ENCODE measurements at places on chromosomes 4 and X.

GRCh38 chr4:114040319-114041116 is 61.1 kb upstream of the ARSJ start:
- DNase-seq = no peak

DNA sequence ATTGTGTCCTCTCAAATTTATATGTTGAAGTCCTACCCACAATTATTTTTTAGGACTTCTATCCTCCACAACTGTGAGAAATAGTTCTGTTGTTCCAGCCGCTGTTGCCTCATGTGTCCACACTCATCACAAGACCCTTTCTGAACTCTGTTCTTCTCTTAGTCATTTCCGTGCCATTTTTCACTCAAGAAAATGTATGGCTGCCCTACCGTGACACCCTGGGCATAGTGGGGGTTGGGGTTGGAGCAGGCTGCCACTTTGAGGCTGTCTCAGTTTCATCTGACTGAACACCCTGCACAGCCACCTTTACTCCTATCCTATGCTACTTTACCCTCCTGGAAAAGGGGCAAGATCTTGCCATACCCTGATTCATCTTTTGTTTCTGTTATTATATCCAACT is 319.1 kb downstream of the TENM3 start:
- no peak for DNase-seq

GRCh38 chrX:41035582-41035981 is 49.7 kb upstream of the USP9X start:
- no peak for DNase-seq

GRCh38 chr4:184167576-184167975 is 50.1 kb downstream of the ENPP6 start:
- no peak for DNase-seq

- DNase-seq = no peak
Measured at GRCh38 chr4:180947425-180947824, 1295.8 kb upstream of the TENM3 start.

DNA sequence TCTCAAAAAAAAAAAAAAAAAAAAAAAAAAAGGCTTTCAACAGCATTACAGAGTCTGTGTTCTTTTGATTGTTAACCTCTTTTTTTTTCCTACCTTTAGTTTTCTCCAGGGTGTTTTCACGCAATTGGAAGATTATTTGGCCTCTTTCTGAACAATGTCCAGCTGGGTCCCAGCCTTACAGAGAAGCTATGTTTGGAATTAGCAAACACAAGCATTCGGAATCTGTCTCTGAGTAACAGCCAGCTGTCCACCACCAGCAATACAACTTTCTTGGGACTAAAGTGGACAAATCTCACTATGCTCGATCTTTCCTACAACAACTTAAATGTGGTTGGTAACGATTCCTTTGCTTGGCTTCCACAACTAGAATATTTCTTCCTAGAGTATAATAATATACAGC is 13.3 kb downstream of the TLR3 start:
- DNase-seq = no peak

DNA sequence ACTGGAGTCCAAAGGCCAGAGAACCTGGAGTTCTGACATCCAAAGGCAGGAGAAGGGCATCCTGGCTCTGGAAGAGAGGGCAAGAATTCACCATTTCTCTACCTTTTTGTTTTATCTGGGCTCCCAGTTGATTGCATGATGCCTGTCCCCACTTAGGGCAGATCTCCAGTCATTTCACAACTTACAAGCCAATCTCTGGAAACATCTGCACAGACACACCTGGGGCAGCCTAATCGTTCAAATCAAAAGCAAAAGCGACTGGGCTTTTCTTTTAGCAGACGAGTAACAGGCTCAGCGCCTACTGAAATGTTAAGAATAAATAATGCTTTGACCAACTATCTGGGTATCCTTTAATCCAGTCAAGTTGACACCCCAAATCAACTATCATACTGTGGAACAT is 136.0 kb upstream of the NPY2R start:
- no peak for DNase-seq

DNA sequence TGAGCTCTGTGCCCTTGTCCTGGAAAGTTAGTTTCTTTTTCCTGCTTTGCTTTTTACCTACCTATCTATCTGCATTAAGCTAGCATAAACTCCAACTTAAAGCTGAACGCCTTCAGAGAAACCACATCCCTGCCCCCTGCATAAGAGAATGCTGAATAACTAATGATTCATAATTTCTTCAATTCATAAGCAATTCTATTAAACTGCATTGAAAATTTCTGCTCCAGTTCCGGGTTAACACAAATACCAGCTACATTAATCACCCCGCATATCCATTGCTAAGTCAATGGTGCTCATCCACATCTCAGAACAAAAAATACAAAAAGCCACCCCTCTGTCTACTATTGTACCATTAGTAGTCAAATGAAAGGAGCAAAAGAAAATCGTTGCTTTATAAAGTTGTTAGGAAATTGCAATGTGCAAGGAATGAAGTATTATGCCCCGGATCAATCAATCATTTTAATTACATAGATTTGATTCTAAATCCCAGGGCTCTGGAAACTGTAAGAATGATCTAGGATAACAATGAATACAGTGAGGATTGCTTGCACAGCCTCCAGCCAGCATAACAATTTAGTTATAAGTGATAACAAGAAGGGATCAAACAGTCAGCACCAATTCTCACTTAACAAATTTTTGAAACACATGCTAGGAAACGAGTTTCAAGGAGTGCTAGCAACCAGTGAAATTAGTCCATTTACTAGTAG is 106.8 kb downstream of the ELOVL6 start:
- DNase-seq = no peak

GRCh38 chrX:39895218-39896110 is 202.3 kb downstream of the BCOR start:
- no peak for DNase-seq

- no peak for DNase-seq
Measured at GRCh38 chrX:73398185-73398914, 48.5 kb upstream of the CDX4 start.

DNA sequence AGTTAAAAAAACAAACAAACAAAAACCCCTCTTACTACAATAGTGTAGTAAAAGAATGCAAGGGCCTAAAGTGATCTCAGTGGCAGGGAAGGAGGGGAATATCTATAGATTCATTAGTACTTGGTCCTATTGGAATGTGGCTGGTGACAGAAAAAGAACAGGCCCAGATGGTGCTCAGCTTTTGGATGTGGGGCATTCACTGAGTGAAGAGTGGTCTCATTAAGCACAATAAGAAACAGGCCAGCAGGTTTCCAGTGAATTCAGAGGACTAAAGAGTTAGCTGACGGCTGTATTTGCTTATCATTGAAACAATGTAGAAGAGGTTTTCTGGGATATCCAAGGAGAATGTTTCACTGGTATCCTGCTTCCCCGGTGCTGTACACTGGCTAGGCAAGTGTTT is 243.8 kb upstream of the HHIP start:
- no peak for DNase-seq

- no peak for DNase-seq
Measured at GRCh38 chrX:67544281-67545035, 637 bp downstream of the AR start.

- no peak for DNase-seq
Measured at GRCh38 chr4:175339100-175339707, 421.0 kb downstream of the ADAM29 start.

DNA sequence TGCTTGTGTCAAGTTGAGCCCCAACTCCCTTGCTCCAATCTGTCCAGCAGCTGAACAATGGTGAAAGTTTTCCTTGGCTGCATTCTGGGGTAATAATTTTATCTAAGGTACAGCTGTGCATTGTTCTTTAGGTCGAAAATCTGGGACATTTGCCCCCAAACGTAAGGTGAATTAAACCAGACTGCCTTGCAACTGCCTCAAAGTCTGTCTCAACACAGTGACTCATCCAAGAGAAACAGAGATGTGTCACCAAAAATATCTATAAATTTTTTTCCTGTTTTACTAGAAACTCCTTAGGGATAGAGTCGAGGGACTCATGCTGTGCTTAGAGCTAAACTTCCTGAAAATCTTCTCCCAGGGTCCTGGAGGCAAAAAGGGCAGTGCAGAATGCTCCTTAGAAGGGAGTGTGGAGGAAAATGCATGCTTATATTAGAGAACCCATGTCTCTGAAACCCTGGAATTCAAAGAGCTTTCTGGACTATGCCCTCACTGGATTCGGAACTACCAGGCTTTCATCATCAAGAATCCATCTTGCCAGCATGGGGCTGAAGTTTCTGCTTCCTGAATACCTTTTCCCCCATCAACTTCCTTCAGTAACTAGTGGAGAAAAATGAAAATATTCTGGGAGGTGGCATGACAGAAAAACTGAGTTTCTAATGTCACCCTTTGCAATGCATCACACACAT is 115.7 kb downstream of the PALLD start:
- no peak for DNase-seq

DNA sequence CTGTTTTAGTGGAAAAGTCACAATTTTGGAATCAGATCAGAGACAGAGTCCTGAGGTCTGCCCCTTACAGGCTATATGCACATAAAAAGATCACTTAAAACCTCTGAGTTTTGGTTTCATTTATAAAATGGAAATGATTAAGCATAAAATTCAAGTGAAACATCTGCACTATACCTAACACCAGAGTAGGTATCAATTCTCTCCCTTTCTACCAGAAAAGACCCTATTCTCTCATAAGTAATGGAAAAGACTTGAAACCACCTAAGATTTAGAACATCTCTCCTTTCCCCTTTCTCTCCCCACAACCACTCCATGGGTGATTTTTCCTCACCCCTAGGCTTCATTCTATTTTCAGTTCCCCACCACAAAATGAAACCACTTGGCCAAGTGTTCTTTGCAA is 907 bp downstream of the LHFPL1 start:
- DNase-seq = no peak

- no peak for DNase-seq
Measured at GRCh38 chr4:609400-610050, 15.8 kb upstream of the PDE6B start.

DNA sequence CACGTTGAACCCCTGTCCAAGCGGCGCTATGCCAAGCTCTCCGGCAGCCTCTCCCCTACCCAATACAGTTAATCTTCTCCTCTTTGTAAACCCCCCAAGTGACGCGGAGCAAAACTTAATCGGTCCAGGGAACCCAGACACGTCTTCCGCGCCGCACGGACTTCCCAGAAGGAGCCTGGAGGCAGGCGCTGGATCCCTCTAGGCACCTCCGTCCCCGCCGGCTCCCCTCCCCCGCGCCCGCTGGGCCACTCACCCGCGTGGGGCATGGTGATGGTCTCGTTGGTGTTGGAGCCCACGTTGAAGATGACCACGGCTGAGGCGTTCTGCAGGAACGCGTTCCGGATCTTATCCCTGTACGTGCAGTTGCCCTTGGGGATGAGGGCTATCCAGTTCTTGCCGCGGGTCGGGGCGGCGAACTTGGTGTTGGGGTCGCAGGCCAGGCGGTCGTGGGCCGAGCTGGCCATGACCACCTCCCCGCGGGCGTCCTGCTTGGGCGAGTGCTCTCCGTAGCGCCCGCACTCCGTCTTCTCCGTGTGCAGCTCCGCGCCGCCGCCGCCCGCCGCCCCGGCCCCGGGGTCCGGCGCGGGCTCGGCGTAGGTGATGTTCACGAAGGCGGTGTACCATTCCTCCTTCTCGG is 1.1 kb downstream of the RNF150 start:
- no peak for DNase-seq

GRCh38 chrX:96971812-96972211 is 88.1 kb downstream of the RPA4 start:
- no peak for DNase-seq

DNA sequence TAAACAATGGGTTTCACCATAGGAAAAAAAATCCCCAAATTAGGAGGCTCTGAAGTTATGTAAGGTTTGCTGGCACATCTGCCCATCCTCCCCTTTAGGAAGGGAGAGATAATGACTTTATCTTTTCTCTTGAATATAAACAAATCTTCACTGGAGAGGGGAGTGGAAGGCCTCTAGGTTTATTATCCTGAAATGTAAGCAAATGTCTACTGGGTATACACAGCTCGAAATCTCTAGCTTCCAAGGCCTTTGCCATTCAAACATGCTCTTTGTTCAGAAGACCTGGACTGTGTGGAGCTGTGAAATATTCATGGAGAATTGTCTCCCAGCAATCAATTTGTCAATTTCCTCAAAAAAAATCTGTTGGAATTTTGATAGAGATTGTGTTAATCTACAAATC is 21.7 kb upstream of the MED14 start:
- DNase-seq = no peak

- no peak for DNase-seq
Measured at GRCh38 chr4:184477201-184477999, 3.0 kb upstream of the IRF2 start.

DNA sequence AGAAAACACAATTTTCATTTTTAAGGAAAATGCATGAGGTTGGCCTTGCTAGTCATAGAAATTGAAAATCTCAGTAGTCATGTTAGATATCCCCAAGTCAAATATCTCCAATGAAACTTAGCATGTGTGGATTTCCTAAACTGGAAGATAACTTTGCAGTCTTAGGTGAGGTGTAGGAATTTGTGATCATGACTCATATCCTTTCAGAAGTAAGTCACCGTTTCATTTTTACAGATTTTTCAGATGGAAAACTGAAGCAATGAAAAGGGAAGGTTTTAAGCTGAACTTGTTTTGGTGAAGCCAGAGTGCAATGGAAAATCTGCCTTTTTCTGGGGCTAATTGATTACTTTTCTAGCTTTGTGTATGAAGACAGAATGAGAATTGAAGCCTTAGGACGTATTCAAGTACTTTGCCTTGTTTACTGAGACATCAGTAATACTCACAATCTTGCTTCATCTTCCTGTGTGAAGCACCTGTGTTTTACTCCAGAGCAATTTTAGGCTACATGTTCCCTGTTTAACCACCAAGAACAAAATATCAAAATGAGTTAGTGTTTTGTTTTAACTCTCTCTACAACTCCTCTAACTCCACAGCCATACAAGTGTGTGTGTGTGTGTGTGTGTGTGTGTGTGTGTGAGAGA is 1662.8 kb upstream of the ADGRL3 start:
- no peak for DNase-seq

DNA sequence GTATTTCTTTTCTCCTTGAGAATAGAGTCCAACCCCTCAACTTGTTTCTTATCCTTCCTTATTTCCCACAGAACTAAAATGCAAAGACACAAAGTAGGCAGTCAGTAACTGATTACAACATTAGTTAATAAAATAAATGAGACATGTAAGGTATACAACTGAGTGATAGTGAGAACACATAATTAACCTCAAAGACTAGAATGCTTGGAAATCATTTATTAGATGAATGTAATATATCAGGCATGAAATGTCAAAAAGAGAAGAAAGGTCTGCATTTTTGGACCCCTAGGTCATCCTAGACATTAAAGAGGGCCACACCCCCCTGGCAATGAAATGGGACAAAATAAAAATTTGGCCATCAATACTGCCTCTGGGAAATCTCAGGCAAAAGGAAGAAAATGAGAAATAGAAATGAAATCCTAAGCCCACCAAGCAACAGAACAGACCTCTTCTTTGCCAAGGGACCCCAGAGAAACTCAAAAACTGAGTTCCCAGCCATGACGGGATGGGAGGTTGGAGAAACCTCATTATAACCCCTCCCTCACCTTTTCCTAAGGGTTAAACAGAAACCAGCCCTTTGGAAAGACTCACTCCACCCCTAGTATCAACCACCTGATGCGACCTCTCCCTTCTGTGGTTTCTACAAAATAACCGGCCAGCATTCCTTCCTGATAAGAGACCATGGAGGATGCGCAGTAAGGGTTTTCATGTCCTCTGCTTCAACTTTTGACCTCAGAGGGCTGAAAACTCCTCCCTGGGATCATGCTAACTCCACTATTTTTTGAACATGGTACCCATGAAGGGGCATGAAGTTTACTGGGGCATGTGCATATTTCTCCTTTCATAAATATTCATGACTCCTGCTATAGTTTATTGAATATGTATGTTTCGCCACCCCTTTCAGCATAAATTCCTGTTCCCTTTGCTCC is 90.0 kb upstream of the EXOC1L start:
- DNase-seq = no peak

- no peak for DNase-seq
Measured at GRCh38 chrX:147912093-147912801, 528 bp downstream of the FMR1 start.

- DNase-seq = no peak
Measured at GRCh38 chrX:31423609-31424189, 351.9 kb upstream of the FTHL17 start.
